ENCODE measurements at places on chromosomes 5 and 9.
A peak's percentile ranks its signal among the peaks of the same experiment; 100 is the strongest.

DNA sequence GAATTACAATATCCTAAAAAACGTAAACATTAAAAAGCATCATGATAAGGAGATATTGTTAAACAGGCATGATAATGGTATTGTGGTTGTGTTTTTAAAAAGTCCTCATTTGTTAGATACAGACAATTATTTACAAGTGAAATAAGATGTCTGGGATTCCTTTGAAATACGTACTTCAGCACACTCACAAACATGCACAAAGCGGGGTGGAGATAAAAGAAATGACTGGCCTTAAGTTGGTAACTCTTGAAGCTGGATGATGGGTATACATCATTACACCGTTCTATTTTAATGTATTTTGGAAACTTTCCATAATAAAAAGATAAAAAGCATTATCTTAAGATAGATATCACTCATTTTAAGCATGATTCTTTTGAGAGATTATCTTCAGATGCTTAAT is 1.0 kb downstream of the FAM200C start:
- no peak for DNase-seq

DNA sequence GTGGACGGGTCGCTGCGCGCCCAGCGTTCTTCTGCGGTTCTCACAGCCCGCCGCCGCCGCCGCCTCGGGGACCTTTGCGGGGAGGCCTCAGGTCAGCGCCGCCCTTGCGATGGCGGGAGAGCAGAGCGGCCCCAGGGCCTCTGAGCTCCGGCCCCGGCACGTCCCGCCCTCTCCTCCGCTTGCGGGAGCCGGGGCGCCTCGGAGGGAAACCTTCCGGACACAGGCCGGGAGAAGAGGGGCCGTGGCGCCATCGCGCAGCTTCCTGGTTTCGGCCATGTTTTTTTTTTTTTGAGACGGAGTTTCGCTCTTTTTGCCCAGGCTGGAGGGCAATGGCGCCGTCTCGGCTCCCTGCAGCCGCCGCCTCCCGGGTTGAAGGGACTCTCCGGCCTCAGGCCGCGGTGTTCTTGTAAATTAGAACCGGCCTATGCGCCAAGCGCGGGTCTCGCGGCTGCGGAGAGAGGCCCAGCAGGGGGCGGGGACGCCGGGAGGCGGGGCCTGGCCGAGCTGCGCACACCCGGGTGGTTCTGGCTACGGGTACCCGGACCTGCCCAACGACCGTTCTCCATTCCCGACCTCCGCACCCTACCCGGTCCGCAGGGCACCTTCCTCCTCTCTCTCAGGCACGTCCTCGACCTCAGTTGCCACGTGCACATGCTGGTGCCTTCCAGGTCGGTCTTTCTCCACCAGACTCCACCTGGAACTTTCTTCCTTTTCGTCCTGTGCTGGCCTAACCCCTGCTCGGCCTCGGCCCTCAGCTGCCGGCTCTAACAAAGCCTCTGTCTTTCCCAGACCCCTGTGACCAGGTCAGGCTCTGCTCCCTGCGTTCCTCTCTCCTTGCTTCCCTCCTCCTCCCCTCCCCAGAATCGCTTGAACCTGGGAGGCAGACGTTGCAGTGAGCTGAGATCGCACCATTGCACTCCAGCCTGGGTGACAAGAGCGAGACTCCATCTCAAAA is 28.8 kb upstream of the MGAT1 start:
- DNase-seq, result peak; percentile 71

DNA sequence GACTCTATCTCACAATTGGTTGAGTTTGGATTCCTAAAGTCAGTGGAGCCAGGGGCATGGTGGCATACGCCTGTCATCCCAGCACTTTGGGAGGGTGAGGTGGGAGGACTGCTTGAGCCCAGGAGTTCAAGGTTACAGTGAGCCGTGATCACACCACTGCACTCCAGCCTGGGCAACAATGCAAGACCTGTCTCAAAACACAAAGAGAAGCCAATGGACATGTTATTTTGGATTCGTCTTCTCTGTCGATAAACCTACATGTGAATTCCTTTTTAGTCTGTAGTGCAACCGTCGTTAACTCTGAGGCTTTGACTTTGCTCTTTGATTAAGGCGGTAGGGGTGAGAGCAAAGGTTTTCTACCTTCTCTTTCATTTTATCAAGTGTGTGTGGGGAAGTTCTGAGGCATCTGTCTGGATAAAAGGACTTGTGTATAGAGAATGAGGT is 142.7 kb downstream of the KDM4C start:
- DNase-seq, result no peak

- DNase-seq, result no peak
These were observed 9.6 kb upstream of the NTNG2 start for GRCh38 chr9:132152231-132152630.

- DNase-seq, result peak; percentile 55
These were observed 194.1 kb upstream of the EFNA5 start for GRCh38 chr5:107864793-107865192.

DNA sequence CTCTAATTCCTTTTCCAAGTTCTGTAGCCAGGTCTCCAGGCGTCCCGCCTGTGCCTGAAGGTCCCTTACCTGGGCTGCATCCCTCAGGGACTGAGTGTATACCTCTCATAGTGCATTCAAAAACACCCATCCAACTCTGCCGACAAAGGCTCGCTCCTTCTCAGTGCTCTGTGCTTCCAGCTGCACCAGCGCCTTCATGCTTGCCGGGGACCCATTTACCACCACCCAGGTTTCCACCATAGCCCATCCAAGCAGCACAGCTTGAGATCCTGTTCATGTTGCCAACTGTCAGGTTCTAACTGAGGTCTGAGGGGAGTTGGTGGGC is 794.5 kb downstream of the EFNA5 start:
- no peak for DNase-seq

GRCh38 chr9:77424993-77425392 is 223.1 kb downstream of the GNA14 start:
- DNase-seq, result peak; percentile 84

DNA sequence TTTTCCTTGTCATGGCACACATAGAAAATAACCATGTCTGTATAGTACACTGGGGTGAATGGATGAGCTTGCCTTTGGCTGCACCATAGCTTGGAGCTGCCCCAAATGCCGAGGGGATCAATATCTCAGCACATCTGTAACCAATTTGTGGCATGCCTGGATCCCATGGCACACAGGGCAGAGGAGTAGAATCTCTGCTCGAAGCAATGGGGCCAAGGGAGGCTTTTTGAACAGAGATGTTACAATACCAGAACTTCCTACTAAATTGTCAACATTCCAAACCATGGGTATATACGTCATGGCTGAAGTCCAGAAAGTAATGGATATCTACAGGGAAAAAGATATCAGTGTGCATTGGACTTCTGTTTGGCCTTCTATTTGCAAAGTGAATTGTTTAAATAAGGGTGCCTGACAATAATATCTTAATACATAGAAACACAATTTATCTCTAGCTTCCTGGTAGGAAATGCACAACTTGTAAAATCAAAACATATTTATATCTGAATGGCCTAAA is 39.0 kb downstream of the ESM1 start:
- no peak for DNase-seq

DNA sequence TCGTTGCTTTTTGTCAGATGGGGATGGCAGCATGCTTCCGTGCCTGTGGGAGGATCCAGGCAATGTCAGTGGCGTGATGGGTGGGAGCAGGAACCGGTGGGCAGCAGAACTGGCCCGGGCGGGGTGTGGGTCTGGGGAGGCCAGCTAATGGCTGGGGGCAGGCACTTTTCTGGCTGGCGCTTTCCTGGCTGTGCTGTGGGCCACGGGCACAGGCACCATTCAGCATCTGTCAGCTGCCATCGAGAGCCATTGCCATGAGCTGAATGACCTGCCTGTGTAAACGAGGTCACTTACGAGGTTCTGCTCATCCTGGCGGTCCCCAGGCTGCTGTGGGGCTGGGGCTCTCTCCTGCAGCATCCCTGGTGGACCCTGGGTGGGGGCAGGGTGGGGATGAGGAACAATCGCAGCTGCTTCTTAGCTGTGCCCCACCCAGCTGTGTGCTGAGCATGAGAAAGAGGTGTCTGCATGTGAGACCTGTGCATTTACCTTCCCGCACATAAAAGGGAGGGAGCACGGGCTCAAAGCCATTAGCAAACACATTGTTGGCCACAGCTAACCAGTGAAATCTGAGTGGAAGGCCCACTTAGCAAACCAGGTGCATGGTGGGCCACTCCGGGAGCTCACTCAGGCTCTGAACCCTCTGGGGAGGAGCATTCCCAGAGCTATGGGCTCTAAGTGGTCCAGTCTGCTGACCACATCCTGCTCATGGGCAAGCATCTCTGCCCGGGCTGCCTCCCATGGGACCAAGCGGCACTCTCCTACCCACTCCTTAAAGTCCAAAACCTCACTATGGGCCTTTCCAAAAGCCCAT is 41.3 kb upstream of the OLFM1 start:
- DNase-seq, result no peak

DNA sequence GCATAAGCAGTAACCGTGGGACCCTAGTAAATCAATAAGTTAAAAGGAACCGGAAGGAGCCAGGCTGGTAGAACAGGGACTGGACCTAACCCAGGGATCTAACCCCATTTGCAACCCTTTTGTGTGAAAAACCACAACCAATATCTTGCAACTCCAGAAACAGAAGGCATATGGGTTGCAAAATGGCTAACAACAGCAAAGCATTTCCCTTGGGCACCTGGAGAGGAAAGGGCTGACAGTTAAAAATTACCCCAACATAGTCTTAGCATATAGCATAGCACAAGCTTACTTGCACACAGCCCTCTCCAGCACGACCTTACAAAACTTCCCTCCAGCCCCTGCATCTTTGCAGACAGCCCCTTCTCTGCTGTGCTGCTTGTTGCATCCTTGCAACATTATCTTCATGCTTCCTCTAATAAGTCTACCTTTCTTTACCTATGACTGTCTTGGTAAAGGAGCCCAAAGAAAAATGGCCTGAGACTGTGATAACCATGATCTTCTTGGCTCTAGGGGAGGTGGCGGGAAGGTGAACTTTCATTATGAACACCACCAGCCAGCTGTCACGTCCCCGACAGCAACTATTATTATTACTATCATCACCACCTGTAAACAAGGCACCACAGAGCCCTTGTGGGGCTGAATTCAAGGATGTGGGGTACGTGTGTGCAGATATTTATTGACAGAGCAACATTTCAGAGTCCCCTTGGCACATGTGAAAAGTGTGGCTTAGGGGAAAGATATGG is 49.8 kb downstream of the PRRC1 start:
- DNase-seq, result no peak
